ENCODE measurements at places on chromosomes 16 and 17.

DNA sequence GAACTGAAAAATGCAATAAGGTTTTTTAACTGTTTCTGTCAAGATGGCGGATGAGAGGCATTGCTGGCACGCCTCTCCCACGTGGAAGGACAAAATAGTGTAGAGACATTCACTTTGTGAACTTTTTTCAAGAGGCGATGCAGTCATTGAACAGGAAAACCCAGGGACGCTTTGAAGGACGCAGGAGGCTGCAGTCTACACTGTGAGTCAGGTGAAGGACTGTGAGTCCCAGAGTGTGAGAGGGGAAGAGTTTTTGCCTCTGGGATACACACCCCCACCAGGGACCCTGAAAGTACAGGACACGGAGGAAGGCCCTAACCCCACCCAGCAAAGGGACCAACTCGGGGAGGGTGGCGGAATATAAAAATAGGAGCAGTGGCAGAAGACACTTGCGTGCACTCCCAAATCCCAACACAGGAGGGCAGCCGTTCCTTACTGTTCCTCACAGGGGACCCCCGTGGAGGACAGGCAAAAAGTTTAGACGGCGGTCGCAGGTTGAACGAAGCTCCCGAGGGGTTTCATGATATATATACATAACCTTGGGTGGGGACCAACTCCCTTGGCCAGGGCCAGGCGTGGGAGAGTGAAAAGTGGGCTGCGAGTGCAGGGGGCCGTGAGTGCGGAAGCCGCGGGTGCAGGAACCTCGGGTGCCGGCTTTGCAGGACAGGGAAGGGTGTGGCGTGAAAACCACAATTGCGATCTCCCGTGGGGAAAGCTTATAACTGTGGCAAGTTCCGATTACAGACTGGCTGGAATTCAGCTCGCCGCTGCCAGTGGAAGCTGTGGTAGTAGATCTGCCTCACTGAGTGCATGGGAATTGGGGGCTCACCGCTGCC, 82.0 kb upstream of the ALOX12 start:
- DNase-seq = no peak

- DNase-seq = peak; percentile 28
Measured at GRCh38 chr17:57986841-57987580, 1.0 kb downstream of the VEZF1 start.

DNA sequence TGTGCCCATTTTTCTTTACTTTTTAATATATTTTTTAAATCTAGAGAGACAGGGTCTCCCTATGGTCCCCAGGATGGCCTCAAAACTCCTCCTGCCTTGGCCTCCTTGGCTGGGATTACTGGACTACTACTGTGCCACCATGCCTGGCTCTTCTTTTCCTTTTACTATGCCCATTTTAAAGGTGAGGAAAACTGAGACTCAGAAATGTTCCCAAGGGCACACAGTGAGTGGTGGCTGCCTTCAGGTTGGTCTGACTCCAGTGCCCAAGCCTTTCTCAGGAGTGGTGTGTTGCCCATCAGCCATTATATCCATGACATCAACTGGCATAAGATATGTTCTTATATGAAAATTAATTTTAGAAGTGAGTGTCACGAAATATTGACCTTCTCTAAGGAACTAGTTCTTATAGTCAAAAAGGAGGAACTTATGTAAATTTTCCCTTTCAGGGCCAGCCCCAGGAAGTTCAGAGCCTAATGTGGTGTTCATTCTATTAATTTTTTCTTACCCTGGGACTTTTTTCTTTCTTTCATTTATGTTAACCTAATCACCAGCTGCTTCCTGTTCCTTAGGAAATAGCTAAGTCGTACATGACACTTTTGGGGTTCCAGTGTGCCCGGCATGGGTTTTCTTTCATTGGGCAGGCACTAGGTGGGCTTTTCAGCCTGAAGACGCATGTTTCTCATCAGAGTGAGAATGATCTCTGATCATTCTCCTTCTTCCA, 17.9 kb upstream of the SPN start:
- DNase-seq = peak; percentile 63

DNA sequence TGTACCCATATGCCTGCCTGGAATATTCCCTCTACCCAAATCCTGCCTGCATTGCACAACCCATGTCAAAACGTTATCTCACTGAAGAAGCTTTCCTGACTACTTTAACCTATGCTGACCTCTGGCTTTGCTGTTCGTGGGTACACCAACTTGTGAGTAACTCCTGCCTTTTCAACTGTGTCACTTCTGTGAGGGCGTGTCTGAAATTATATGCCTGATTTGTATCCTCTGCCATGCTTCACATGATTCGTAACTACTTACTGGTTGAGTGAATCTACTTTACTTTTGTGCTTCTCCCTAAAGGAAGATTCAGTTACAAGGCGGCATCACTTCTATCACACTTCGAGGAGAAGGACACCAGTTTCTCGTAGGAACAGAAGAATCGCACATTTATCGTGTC, 33.3 kb upstream of the USP43 start:
- no peak for DNase-seq

DNA sequence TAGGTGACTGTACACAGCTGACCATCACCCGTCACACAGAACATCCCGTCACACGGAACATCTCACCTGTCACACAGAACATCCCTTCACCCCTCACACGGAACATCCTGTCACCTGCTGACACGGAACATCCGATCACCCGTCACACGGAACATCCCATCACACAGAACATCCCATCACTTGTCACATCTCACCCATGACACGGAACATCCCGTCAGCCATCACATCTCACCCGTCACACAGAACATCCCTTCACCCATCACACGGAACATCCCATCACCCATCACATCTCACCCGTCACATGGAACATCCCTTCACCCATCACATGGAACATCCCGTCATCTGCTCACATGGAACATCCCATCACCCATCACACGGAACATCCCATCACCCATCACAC, 3.8 kb downstream of the CPNE7 start:
- no peak for DNase-seq

GRCh38 chr17:22516861-22517636, 824.7 kb downstream of the KCNJ18 start:
- no peak for DNase-seq

DNA sequence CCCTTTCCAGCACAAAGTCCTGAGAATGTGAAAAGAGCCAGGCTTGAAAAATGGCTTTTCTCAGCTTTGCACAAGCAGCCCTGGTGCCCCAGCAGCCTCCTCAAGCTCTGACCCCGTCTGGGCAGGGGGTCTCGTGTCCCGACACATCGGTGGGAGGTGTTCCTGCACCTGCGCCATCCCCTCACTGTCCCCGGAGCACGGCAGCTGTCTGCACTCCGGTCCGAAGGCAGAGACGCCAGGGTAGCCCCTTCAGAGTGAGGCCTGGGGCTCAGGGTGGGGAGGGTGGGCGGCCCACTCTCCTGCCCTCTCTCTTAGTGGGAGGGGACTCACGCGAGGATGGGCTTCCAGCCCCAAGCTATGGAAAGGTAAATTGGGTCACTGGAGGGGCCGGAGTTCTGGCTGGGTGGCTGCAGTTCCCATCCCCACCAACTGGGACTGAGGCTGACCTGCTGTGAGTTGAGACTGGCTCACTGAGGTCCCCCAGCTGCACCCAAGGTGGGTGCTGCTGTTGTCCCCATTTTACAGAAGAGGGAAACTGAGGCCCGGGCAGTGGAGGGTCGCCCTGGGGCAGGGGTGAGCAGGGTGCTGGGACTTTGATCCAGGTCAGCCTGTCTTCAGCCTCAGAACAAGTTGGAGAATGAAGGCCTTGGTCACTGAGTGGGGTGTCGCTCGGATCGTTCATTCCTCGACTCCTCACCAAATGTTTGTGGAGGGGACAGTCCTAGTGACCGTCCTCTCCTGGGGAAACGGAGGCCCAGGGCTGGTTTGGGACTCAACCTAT, 2.3 kb upstream of the BAIAP3 start:
- DNase-seq = no peak

GRCh38 chr17:17750881-17751280, 69.6 kb downstream of the RAI1 start:
- DNase-seq = peak; percentile 31

DNA sequence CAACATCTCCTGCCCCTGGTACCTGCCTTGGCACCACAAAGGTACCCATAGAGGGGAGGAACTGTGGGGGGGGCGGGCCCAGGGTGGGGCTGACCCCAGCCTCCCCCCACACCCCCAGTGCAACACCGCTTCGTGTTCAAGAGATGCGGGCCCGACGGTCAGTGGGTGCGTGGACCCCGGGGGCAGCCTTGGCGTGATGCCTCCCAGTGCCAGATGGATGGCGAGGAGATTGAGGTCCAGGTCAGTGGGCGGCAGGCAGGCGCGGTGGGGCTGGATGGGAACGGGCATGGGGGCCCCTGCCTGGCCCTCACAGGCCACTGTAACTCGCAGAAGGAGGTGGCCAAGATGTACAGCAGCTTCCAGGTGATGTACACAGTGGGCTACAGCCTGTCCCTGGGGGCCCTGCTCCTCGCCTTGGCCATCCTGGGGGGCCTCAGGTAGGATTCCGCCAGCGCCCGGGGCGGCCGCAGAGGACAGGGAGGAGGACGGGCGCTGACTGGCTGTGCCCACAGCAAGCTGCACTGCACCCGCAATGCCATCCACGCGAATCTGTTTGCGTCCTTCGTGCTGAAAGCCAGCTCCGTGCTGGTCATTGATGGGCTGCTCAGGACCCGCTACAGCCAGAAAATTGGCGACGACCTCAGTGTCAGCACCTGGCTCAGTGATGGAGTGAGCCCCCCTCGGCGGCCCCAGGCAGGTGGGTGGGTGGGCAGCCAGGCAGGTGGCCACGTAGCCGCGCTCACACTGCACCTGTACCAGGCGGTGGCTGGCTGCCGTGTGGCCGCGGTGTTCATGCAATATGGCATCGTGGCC, 7.1 kb downstream of the GCGR start:
- no peak for DNase-seq

GRCh38 chr17:70344386-70345060, 175.2 kb downstream of the KCNJ2 start:
- no peak for DNase-seq

DNA sequence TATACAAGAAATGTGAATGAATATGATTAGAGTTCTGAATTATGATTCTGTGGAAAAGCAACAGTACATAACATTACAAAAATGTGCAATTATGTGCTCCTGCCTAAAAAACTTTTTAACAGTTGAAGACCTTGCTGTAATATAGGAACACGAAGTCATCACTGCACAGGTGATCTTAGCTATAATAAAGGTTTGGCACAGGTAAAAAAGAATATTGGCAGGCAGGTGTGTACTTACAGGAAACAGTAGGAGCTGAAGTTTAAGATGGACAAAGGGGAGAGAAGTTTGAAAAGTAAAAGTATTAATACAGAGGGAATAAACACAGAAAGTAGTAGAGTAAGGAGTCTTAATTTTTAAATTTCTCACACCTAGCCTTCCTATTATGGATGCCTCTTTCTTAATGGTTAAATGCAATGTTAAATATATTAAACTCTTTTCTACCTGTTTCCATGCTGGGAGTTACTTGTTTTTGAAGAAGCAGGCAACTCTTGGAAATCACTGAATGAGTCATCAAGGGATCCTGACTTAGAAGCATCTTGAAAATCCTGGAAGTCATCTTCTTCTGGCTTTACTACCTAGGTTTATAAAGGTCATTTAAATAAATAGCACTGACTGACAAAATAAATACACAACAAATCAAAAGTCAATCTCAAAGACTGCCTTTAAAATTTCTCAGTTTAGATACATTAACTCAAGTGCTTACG, 40.7 kb downstream of the SYNRG start:
- DNase-seq = no peak
